ENCODE measurements at places on chromosomes 5 and 9.

DNA sequence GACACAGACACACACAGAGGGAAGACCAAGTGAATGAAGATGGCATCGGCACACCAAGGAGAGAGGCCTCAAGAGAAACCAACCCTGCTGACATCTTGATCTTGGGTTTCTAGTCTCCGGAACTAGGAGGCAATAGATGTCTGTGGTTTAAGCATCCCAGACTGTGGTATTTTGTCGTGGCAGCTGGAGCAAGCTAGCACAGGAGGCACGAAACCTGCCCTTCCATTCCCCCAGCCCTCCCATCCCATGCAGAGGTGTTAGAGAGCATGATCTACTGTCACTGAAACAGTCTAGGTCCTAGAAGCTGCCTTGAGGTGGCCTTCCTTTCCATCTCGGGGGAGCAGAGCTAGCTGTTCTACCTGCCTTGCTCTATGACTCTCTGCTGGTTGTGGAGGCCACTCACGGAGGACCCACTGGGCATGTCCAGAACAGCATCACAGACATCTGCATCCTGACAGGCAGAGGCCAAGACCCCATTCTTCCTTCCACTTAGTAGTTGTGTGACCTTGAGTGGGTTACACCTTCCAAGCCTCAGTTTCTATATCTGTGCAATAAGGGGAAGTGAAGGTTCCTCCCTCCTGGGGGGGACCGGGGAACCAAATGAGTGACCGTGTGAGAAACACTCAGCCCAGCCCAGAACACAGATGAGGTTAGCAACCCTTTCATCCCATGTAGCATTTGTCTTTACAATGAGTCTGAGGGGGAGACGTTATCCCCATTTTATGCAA is 134.3 kb upstream of the BOD1 start:
- no peak for DNase-seq
- peaks cover 5% of the 10 kb centered on the region for H3K4me1 ChIP-seq

- H3K4me3 ChIP-seq = no peak overlapping the region
- H3K4me1 ChIP-seq = peaks cover 10% of the 10 kb centered on the region
- no peak for DNase-seq
- no peaks in the 10 kb centered on the region for H3K36me3 ChIP-seq
Observed at GRCh38 chr9:135647884-135648283, 8.5 kb upstream of the GLT6D1 start.

- peak overlapping the region; percentile 30 for H3K4me3 ChIP-seq
- H3K4me1 ChIP-seq = no peaks in the 10 kb centered on the region
- DNase-seq = peak; percentile 88
- no peaks in the 10 kb centered on the region for H3K36me3 ChIP-seq
- no peaks in the 10 kb centered on the region for H3K27me3 ChIP-seq
Observed at GRCh38 chr9:72305102-72305546, 59.9 kb downstream of the ZFAND5 start.

- DNase-seq = no peak
- H3K4me1 ChIP-seq = peaks cover 56% of the 10 kb centered on the region
- no peaks in the 10 kb centered on the region for H3K27me3 ChIP-seq
- H3K27ac ChIP-seq = peak overlapping the region; percentile 88
Observed at GRCh38 chr5:34685485-34686165, 29.5 kb downstream of the RAI14 start.

DNA sequence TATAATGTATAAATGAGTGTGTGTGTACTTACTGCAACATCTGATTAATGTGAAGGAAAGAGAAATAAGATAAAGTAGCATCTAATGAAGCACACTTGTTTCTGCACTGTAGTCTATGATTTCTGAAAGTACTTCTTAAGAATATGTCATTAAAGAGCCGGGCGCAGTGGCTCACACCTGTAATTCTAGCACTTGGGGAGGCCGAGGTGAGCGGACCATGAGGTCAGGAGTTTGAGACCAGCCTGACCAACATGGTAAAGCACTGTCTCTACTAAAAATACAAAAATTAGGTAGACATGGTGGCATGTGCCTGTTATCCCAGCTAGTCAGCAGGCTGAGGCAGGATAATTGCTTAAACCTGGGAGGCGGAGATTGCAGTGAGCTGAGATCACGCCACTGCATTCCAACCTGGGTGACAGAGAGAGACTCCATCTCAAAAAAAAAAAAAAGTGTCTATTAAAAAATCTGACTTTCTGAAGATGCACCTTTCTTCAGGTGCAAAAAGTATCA is 556.9 kb downstream of the PTPRD start:
- H3K36me3 ChIP-seq = no peaks in the 10 kb centered on the region
- H3K4me3 ChIP-seq = no peak overlapping the region
- no peaks in the 10 kb centered on the region for H3K4me1 ChIP-seq
- no peak overlapping the region for H3K27ac ChIP-seq

DNA sequence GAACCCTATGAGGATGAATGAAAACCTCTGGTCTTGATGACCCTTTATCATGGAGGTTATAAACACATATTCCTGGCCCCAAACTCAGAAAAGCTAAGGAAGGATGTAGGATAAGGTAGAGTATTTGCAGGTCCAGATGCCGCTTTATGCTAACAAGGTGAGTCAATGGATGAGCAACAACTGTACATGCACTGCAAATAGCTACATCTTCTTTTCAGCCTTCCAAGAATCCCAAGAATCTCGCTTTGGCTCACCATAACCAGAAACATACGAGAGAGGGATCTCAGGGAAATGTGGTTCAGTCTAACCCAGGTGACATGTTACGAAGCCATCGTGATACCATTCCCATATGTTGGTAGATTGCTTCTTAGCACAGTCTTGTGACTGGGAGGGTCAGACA is 152.3 kb upstream of the ANKH start:
- DNase-seq = no peak
- no peaks in the 10 kb centered on the region for H3K27me3 ChIP-seq
- H3K4me3 ChIP-seq = no peak overlapping the region
- no peaks in the 10 kb centered on the region for H3K36me3 ChIP-seq

DNA sequence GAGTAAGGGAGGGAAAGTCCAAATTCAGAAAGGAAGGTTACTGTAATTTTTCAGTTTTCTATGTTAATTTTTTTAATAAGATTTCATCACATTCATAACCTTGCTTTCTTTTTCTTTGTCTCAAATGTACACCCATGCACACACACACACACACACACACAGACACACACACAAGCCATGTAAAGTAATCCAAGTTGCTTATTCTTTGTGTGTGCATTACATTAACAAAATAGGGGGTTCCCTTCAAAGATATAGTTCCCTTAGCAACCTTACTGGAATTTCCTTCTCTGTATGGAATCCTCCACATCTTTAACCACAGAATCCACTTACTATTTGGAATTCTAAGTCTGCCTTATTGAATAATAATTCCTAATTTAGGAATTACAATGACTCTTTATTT is 32.7 kb downstream of the ZNF366 start:
- no peak overlapping the region for H3K4me3 ChIP-seq
- no peak for DNase-seq
- H3K4me1 ChIP-seq = no peaks in the 10 kb centered on the region
- no peak overlapping the region for H3K27ac ChIP-seq

DNA sequence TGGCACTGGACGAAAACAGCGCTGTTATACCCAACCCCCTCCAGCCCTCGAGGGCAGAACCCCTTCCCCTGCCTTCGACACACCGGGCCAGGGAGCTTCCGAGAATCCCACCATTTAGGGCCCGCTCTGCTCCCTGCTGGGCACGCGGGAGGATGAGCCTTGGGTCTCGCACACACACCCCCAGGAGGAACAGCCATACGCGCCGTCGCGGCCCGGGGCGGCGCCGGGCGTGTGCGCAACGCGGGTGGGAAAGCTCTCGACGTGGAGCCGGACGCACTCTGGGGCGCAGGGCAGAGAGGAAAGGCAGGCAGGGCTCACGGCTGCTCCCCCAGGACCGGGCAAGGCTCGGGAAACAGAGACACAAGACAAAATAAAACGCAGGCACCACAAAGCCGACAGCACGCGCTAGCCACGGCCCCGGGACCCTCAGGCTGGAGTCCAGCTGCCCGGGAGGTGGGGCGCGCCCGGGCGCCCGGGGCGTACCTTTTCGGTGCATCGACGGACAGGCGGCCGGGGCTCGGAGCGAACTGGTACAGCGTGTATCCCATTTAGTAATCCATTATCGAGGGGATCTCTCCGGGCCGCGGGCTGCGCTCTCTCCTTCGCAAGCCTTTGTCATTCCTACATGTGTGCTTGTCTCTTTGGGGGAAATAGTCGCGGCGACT is 789 bp downstream of the SEMA6A start:
- H3K4me1 ChIP-seq = peaks cover 15% of the 10 kb centered on the region
- H3K36me3 ChIP-seq = no peaks in the 10 kb centered on the region

GRCh38 chr5:150114773-150115408 is 28.5 kb upstream of the CSF1R start:
- H3K27me3 ChIP-seq = no peaks in the 10 kb centered on the region
- peaks cover 41% of the 10 kb centered on the region for H3K4me1 ChIP-seq
- DNase-seq = no peak
- no peak overlapping the region for H3K27ac ChIP-seq

- peaks cover 7% of the 10 kb centered on the region for H3K4me1 ChIP-seq
- no peak overlapping the region for H3K27ac ChIP-seq
- no peak for DNase-seq
- H3K4me3 ChIP-seq = no peak overlapping the region
- no peaks in the 10 kb centered on the region for H3K36me3 ChIP-seq
Observed at GRCh38 chr9:72473474-72474261, 47.7 kb upstream of the TMC1 start.

- H3K36me3 ChIP-seq = no peaks in the 10 kb centered on the region
- no peak overlapping the region for H3K4me3 ChIP-seq
- H3K27ac ChIP-seq = no peak overlapping the region
- H3K4me1 ChIP-seq = no peaks in the 10 kb centered on the region
- H3K27me3 ChIP-seq = no peaks in the 10 kb centered on the region
Observed at GRCh38 chr9:100586093-100586492, 8.2 kb downstream of the CAVIN4 start.

DNA sequence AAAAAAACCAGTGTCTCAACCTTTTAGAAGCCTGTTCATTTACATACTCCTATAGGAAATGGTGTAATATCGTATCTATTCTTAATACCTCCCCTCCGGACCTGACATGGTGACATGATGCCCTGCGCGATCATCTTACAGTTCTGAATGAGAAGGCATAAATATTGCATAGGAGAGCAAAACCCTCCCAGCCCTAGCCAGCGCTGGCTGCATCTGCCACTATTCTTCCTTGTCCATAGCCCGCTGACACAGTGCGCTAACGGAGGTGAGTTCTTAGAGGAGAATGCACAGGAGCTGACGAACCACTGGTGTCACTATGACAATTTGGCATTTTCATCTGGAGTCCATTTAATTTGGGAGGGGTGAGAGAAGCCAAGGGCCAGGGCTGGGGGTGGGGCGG is 290.1 kb downstream of the EFNA5 start:
- DNase-seq = no peak
- peaks cover 27% of the 10 kb centered on the region for H3K4me1 ChIP-seq
- no peaks in the 10 kb centered on the region for H3K27me3 ChIP-seq

DNA sequence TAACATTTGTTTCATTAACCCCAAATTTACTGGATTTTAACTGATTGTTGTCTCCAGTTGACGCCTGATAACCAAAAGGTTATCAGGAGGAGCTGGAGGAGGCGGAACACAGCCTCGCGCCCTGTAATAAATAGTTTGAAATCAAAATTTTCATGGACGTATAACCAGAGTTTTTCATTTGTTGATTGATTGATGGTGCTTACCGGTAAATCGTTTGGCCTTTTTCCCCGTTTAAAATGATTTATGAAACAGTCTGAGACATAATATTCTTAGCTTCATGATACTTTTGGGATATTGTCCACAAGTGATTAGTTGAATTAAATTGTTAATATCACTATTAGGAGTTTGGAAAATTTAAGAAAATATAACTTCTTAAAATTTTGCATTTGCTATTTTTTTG is 1.7 kb downstream of the FOCAD start:
- no peak overlapping the region for H3K27ac ChIP-seq
- H3K4me3 ChIP-seq = no peak overlapping the region
- peaks cover 31% of the 10 kb centered on the region for H3K4me1 ChIP-seq
- H3K36me3 ChIP-seq = no peaks in the 10 kb centered on the region
- no peaks in the 10 kb centered on the region for H3K27me3 ChIP-seq
- DNase-seq = no peak

- H3K36me3 ChIP-seq = no peaks in the 10 kb centered on the region
- H3K27ac ChIP-seq = no peak overlapping the region
- H3K27me3 ChIP-seq = no peaks in the 10 kb centered on the region
- no peak for DNase-seq
- H3K4me1 ChIP-seq = no peaks in the 10 kb centered on the region
- no peak overlapping the region for H3K4me3 ChIP-seq
Observed at GRCh38 chr9:123753669-123754258, 176.2 kb downstream of the DENND1A start.

DNA sequence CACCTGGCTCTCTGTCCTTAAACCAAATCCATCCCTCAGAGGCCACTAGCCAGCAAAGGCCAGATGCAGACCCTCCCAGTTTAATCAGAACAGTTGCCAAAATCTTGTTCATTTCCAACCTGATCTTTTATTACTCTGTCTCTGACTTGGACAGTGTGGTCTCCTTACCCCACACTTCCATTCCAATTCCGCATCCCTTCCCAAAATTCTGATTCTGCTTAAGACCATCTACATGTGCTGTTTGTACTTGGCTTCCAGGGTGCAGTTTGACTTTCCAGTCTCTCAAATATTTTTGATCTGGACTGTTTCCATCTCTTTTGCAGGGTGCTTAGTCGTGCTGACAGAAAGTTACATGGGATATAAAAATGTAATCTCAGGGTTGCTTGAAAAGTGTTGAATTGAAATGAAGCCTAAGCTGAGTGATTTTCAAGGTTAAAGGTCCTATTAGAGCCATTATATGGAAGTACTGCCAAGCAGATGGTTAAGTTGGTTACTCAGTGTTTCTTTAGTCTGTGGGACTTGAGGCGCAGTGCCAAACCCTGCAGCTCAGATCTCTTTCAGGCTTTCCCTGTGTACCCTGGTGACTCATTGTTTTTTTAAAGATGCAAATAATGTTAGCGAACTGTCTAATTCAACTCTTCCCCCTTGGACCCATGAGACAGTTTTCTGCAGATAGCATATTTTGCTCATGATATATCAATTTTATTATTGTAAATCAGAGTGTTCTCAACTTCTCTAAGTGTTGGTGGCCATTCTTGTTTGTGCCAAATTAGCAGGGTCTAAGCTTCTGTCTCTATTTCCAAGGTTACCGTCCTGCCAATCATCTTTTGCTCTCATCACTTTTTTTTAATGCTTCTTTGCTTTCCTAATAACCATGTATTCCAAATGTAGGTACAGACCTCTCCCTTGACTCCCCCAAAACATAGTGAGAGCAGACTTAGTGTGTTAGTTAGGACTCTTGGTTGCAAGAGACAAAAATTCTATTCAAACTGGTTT is 18.2 kb upstream of the DCP2 start:
- no peaks in the 10 kb centered on the region for H3K36me3 ChIP-seq
- H3K4me3 ChIP-seq = no peak overlapping the region
- 0 out of 2 replicates have a peak, but pooled peaks cover 4% of the 10 kb centered on the region for H3K4me1 ChIP-seq

- H3K4me1 ChIP-seq = no peaks in the 10 kb centered on the region
- no peak for DNase-seq
- no peak overlapping the region for H3K27ac ChIP-seq
- no peaks in the 10 kb centered on the region for H3K36me3 ChIP-seq
Observed at GRCh38 chr9:24011009-24011717, 185.1 kb upstream of the ELAVL2 start.
